ENCODE measurements at places on chromosomes 6 and 20.

DNA sequence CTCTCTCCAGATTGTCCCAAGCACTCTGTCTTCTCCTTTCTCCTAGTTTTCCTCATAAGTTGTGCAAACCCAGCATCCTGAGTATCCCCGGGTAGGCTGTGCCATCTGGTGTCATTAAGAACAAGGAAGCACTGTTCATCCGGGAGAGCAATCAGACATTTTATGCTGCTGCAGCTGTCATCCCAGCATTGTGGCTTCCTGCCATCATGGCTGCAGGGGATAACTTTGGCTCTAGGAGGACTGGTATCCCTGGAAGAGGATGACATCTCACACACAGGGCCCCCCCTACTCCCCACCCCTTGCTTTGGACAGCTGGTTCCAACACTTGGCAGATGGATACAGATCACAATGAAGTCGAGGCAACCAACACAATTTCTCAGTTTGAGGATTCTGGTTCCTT, 1195.1 kb upstream of the MAP3K7 start:
- DNase-seq: no peak

DNA sequence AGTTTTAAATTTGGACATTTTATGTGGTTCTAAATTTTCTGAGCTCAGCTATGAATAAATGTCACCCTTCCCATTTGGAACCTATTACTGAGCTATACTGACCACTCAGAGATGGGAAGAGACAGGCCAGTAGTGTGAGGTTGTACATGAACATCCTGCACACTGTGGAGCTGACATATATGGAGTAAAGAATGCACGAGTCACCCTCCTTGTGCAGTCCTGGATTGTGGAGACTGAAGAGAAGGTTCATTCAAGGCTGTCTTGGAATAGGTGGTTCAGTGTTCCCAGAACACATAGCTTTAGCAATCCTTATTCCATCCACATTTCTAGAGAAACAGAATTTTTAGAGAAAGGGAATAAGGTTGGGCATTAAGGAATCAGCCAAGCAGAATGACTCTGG, 50.3 kb upstream of the OGFRL1 start:
- DNase-seq: no peak

- DNase-seq: no peak
Observed at GRCh38 chr6:90271831-90272230, 24.8 kb downstream of the BACH2 start.

GRCh38 chr20:39338469-39339376, 376.6 kb downstream of the DHX35 start:
- DNase-seq: no peak

- no peak for DNase-seq
Observed at GRCh38 chr20:58573986-58574385, 58.8 kb upstream of the APCDD1L start.

GRCh38 chr6:119129148-119129967, 50.9 kb upstream of the FAM184A start:
- DNase-seq: no peak

DNA sequence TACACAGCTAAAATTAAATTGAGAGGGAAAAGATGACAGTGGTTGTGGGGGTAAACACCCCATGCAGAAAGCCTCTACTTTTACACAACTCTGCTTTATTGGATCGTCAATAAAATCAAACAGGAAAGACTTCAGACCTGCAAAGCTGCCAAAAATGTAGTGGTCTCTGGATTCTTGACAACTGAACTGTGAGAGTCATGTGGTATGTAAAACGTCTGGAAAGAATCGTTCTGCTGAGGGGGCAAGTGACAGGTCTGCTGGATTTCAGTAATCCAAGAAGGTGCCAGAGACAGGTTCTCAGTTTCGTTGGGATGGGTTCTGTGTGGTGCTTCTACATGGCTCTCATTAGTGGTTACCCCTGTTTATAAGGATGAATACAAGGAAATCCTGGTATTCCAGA, 63.3 kb downstream of the TSPYL4 start:
- no peak for DNase-seq
